ENCODE measurements at places on chromosomes 7 and 10.

DNA sequence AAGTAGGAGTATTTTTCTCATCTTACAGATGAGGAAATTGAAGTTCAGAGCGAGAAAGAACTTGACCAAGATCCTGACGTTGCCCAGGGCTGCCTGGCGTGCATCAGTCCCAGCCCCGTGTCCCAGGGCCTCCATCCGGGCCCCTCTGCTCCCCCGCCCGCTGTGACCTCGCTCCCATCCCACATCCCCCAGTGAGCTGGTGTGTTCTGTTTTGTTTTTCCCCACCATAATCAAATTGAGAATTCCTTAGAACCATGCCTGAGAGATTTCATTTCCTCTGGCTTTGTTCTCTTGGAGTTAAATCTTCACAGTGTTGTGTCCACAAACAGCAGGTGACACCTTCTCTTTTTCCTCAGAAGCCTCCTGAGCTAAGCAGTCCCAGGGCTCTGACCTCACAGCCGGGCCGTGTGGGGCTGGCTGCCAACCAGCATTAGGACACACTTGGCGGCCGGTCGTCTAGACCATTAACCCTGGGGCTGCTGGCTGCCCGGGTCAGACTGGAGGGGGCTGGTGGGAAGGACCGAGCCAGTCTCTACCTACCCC is 44.3 kb downstream of the PFKP start:
- no peak for DNase-seq

DNA sequence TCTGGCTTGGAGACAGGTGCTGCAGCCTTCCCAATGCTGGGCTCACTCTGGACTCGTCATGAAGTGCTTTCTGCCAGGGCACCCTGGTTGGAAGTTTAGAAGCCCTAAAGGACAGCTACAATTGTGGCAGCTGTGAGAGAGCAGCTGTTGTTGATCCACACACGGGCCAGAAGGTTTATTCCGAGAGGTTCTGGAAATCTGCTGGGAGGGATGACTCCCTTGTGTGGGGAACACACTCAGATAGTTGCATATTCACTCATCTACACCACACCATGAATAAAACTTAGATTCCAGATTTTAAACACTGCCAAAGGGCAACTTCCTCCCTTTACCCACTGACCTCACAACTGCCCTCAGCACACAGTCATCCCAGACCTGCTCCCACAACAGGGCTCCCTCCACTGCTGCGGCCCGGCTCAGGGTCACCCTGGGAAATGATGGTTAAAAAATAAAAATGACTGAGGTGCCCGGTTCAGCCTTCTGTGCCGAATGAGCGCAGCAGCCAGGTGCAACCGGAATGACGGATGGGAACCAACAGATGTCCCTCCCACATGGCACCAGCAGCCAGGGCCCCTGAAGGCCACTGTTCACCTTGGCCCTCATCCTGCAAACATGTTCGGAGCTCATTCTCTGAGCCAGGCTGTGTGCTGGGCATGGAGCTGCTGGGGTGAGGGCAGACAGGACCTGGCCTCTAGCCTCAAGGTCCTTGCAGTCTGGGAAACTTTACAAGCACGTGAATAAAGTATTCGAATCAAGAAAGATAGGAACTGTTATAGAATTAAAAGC is 40.2 kb downstream of the ASB13 start:
- DNase-seq = no peak

DNA sequence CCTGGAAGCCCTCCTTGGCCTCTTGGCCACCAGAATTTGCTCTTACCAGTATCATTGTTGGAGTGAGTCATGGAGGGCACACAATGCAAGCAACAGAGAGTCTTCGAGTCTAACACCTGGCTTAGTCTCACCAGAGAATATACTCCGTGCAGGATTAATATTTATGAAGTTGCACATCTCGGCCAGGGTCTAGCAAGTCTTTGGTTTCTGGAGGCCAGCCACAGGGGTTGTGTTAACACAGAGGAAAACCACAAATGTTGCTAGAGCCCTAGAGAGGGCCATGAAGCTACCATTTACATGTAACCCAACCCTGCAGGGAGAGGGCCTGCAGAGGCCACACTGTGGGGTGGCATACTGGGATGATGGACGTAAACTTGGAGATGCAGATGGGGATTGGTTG is 71.8 kb downstream of the MTPN start:
- no peak for DNase-seq

- no peak for DNase-seq
Measured at GRCh38 chr10:46048152-46048551, 2.1 kb upstream of the MSMB start.

DNA sequence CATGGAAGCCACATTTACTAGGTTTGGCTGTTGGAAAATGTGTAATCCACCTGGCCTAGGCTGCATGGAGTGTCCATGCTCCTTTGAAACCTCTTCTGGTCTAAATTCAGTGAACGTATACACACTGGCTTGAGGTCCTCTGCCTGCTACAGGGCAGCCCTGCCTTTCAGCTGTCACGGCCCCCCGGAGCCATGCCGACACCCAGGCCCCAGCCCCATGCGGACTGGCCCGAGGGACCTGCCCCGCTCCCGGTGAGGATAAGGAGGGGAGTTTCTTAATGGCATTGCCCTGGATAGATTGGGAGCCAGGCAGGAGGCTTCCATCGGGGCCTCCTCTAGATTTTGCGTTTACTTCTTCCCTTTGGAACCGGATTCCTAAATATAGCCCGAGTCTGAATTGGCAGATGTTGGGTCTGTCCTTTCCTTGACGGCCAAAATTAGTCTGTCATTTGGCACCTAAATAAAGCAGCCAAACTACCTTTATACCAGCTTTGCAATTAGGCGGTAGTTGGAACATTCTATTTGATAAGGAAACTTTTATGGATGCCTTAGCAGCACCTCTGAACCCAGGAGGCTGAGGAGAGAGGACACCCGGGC is 72.1 kb upstream of the SH2B2 start:
- DNase-seq = no peak

- no peak for DNase-seq
Measured at GRCh38 chr10:70480239-70480861, 1.8 kb downstream of the PALD1 start.

DNA sequence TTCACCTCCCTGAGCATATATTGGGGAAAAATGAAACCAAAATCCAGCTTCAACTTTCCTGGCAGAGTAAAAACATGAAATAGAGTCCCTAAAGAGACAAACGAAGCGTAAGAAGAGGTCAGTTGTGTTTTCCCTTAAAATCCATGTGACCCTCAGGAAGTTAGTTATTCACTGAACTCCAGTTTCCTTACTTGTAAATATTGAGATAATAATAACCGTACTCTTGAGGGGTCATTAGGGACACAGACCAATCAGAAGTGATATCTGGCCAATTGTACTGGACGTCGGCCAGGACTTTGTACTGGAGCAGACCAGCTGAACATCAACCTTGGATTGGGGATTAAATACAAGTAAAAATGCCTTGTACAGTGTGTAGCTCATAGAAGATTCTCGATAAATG is 167.0 kb downstream of the GATA3 start:
- no peak for DNase-seq

DNA sequence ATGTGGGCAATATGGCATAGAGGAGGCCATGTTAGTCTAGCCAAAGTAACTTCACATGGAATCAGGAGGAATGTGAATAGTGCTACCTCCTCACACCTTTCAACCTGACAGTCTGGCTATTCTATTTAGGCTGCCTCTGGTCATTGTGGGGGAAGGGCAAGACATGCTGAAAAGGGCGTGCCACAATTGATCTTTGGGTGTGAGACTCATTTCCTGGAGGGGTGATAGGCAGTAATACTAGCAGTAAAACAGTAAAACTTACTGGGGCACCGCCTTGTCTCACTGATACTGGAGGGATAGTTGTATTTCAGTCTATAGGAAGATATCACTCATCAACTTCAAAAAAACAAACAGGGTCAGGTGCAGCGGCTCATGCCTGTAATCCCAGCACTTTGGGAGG is 88.7 kb downstream of the TMEM168 start:
- DNase-seq = no peak

DNA sequence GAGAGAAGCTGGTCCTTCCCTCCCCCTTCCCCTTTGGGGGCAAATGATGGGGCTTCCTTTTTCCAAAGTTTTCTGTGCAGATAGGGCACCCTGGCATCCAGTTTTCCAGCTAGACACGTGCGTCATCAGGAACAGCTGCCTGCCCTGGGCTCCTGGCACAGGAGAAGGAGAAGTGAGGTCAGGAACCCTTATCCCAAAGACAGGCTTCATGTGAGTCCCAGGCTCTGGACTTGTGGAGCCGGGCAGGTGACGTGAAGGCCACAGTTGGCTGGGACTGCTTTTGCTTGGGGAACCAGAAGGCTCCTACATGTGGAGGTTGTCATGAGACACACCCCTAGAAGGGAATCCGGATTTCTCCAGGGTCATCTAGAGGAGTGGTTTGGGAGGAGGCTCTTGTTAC is 66.5 kb downstream of the RBM20 start:
- no peak for DNase-seq

DNA sequence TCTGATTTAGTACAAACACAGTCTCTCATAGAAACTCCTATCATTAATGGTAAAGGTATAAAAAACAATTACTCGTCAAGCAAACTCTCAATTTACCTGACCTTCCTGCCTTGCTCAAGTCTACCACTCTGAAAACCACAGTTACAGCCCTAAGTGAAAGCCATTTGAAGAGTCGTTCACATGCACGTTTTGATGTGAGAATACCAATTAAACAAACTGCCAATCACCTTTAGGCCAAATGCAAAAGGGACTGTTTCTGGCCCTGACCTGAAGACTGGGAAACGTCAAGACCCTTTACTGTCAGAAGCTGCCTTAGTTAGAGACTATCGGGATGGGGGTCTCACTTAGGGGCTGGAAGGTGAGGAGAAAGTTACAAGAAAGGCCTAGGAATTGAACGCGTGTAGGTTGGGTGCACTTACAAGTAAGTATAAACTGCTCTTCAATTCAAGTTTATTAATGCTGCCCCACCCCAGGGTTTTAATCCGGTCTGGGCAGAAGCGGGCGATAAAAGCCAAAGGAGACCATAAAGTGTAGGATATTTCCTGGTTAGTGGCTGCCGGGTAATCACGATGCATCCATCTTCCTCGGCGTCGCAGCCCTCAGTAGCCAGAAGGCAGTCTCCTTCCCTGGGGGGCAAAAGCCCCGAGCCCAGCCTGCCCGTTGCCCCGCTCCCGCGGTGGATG is 935 bp downstream of the TM9SF3 start:
- DNase-seq = no peak

DNA sequence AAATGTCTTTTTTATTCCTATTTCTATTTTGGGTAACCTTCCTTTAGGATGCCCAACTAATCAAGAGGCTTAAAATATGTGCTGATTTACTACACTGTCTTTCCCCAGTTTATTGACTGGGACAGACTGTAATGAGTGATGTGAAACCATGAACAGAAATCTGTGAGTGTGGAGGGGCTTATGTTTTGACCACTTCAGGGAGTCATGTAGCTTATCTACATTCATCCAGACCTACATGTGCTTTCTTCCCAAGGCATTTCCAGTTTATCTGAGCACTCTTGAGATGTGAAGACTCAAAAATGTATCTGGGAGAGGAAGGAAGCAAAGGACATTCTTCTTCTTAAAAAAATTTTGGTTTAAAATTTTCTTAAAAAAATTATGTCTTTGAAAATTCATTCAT is 45.2 kb downstream of the STAM start:
- no peak for DNase-seq

GRCh38 chr10:45418849-45419675 is 45.0 kb downstream of the ALOX5 start:
- DNase-seq = peak; percentile 38

DNA sequence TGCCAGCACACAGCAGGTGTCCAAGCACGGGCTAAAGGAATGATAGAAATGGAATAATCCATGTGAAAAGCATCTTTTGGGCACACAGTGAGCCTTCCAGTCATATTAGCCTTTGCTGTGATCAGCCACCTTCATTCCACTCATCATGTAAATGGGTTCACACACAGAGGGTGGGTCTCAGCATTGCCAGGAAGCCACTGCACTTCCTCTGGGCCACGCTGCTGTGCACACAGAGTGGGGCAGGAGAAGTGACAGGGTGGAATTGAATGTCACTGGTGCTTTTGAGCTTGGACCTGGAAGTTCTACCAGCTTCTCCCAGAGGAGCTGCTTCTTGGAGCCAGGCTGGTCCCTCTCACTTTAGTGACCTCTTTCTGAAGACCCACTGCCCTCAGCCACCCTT is 203.5 kb downstream of the USP6NL start:
- no peak for DNase-seq

DNA sequence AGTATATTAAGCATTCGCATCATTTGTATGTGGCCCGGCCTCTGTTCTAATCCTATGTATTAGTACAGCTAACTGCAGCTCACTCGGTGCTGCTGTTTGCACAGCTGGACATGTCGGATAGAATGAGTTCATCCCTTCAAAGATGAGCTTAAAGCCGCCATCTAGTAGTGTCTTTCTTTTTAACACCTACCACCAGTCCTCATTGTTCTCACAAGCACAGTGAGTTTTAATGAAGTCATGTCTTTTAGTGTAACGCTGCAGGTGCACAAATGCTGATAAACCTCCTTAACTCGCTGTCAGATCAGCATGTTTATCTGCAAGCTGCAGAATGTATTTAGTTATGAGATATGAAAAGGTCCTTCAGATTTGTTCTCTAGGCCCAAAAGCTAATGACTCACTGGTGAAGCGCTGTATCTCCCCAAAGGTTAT is 247.5 kb downstream of the MTERF1 start:
- no peak for DNase-seq

DNA sequence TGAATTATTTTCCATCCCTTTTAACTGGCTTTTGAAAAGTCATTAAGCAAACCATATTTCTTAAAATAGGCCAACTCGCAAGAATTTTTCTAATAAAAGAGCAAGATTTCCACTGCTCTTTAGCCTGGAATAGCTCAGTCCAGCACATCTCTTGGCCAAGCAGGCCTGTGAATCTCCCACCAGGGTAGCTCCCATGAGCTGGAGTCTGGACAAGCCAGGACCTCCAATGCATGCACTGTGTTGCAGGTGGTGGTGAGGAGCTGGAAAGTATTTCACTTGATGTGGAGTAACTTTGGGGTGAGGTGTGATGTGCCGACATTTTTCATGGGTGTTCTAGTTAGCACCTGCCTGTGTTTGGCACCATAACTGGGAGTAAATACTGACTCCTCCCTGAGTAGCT is 117.3 kb upstream of the TBX20 start:
- DNase-seq = no peak

- DNase-seq = no peak
Measured at GRCh38 chr10:118112543-118113125, 65.9 kb upstream of the RAB11FIP2 start.

- no peak for DNase-seq
Measured at GRCh38 chr7:2437136-2437535, 33.7 kb downstream of the CHST12 start.

DNA sequence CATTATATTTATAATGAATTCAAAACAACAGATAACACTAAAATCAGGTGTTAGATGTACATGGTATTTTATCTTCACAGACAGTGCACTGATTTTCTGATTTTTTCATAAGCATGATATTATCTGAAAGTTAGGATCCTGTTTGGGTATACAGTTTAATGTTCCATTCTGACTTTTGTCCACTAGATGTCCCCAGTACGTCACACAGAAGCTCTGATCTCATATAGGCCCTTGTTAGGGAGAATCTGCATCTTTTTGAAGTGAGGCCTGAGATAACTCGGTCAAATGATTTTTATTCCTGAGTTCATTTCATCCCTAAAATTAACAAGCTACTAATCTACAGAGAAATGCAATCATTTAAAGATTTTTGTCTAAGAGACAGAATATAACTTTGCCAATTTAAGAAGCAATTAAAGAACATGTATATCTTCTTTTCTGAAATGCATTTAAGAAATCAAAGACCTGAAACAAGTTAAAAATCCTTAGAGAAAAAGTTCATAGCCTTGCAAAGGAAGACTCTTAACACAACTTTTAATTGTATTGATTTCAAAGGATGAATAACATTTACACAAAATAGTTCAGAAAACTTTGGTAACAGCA is 72.0 kb upstream of the TES start:
- no peak for DNase-seq

- DNase-seq = no peak
Measured at GRCh38 chr7:120218712-120219111, 54.3 kb upstream of the KCND2 start.
